ENCODE measurements at places on chromosomes 2 and 18.

- DNase-seq: no peak
Observed at GRCh38 chr2:11373096-11373495, 28.7 kb upstream of the ROCK2 start.

GRCh38 chr2:67260343-67261277 is 136.5 kb upstream of the ETAA1 start:
- DNase-seq: no peak

GRCh38 chr2:219149667-219150066 is 10.9 kb downstream of the NHEJ1 start:
- DNase-seq: no peak

DNA sequence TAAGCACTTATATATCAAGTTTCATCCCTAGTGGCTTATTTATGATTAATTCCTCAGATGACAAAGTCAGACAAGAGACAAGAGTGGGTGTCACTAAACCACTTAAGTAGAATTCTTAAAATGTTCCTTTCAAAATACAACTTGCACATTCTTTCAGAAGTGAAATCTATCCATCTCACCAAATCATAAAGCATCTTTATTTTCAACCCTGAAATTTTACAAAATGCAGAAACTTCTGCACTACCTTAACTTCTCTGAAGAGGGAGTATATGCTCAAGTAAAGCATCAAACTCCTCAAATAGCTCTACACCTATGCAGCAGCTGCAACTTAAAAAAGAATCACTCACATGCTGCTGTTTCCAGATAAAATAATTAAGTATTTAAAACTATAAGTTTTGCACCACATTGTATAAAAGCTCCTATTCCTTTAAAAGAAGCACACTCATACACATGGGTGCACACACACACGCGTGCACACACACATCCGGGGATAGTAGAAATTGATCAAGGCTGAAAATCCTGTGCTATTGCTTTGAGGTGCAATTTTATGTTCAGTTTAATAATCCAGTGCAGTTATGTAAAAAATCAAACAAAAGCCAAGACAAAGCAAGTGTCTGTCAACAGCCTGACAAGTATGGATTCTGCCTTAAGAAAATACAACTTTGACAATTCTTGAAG is 244.5 kb downstream of the TCF4 start:
- DNase-seq: no peak

GRCh38 chr2:217559084-217559483 is 443.7 kb downstream of the TNS1 start:
- no peak for DNase-seq

- no peak for DNase-seq
Observed at GRCh38 chr2:59308108-59308507, 1067.0 kb upstream of the FANCL start.

- DNase-seq: no peak
Observed at GRCh38 chr2:190343089-190343535, 277 bp upstream of the INPP1 start.

DNA sequence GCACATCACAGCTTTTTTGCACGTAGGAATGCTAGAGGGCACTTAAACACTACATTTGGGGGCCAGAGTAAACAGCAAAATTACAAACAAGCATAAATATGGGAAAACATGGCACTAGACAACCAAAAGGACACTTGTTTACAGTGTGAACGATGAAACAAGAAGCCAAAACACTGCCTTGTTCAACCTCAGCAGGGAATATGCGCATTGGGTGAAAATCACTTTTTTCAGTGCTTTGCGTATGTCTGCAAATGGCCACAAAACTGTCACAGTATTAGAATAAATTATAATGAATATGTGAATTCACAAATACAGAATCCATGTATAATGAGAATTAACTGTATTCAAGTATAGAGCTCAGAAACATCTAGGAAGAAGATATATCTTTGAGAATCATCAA is 1064.0 kb upstream of the GYPC start:
- no peak for DNase-seq

- no peak for DNase-seq
Observed at GRCh38 chr18:905948-906415, 1.3 kb downstream of the ADCYAP1 start.

DNA sequence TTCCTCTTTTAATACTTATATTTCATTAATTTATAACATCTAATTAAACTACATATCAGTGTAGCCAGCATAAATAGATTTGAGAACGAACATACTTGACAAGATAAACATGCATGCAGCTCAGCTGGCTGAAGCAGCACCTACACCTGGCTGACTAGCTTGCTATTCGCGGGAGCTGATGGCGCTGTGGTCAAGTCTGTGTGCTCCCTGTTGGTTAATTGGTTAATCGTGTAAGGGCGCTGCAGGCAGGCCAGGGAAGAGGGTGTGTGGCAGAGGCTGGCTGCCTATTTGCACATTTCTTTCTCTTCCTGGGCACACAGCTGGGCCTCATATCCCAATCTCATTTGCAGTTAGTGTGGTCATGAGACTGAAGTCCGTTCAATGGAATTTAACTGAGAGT is 14.5 kb upstream of the VWA3B start:
- no peak for DNase-seq

GRCh38 chr2:180227461-180227860 is 220.4 kb upstream of the CWC22 start:
- no peak for DNase-seq

- DNase-seq: no peak
Observed at GRCh38 chr18:33839452-33840211, 261.6 kb downstream of the ASXL3 start.

- DNase-seq: no peak
Observed at GRCh38 chr2:17614174-17614930, 73.9 kb downstream of the VSNL1 start.

DNA sequence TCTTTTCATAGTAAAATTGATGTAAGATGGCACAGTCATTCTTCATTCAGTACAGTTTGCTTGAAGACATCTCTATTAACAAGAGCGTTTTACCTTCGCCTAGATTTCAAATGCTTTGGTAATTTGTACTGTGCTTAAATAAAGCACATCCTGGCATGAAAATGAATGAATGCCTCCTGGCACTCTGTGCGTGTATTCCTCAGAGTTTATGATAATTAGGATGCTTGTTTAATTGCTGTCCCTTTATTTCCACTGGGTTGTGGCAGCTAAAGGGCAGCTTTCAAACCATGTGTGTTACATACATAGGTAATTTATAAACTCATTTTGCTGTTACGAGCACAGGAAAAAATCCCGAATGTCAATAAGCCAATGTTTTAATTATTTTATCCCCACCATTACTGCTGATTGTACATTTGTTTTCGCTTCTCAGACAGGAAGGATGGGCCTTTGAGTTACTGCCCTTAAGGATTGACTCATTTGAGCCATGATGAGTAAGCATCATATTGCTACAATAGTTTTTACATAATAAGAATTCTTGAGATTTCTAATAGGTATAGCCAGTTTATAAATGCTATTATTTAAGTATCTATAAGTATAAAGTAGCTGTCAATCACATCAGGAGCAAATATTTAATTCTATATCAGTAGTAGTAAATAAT is 516.5 kb downstream of the XIRP2 start:
- no peak for DNase-seq

DNA sequence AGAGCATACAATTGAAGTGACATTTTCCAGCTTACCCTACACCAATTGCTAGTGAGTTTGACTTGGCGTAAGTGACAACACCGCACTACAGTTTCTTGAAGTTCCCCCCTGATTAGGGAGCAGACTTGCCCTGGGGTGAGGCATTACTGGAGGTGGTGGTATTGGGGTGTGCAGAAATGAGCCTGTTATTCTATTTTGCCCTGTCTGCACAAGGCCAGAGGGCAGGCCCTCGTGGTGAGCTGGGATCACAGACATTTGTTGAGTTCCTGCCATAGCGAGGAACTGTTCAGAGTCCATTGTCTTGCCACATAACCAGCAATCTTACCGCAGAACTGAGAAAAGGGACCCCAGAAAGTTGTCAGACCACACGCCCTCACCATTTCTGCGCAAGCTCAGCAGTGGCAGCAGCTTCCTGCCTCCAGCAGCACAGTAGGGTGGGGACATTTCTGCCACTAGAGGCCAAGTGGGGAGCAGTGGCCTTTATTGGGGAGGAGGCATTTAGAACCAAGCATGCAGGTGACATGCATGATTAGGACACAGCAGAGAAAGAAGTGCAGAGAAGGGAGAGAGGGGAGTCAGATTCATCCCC is 103.6 kb upstream of the BCL2L11 start:
- no peak for DNase-seq

GRCh38 chr2:222837643-222838056 is 23.2 kb upstream of the ACSL3 start:
- DNase-seq: no peak

- no peak for DNase-seq
Observed at GRCh38 chr18:48570313-48570712, 31.5 kb downstream of the CTIF start.

DNA sequence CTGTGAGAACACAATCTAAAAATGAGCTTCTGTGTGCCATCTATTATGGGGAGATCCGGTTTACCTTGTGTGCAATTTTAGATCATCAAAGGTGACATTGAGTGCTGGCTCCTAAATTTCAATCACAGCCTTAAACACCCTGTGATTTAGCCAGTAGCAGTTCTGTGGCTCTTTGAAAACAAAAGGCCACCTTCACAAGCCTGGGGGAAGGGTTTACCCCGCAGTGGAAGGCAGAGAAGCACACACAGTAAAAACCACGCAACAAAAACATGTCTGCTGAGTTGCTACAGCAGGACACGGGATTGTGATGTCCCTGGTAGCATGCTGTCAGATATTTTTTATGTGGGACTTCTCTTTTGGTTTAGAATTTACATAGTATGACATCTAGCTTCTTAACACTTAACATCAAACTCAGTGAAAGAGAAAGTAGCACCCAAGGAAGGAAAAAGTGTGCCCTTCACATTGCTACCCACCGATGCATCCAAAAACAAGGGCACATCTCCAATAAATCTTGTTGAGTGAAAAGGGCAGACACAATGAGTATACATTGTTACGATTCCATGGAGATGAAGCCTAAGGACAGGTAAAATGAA is 56.1 kb upstream of the RNF152 start:
- DNase-seq: no peak

GRCh38 chr2:241051578-241052487 is 50.3 kb downstream of the MTERF4 start:
- no peak for DNase-seq

GRCh38 chr2:107681936-107682335 is 144.8 kb upstream of the RGPD4 start:
- no peak for DNase-seq

GRCh38 chr2:33277002-33277426 is 199.4 kb upstream of the RASGRP3 start:
- no peak for DNase-seq

DNA sequence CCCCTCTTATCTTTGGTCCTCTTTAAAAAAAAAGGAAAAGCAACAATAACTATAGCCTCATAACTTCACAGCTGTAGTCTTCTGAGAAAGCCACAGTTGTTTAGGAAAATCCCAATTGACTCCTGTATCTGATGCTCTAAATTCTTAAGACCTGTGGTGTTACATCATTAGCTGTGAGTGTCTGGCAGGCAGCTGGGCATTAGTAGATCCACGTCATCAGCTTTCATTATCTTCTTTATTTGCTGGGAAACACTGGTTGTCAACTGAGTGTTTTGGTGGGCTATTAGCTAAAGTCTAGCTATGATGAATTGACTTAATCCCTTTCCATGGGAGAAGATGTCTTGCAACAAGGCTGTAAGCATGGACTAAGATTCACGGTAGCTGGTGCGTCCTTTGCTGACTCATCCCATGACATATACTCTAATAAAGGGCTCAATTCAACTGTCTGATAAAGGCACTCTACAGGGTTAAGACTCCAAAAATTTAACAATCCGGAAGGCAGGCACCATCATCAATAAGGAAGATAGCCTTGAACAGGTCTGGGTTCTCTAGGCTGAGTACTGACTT is 517.2 kb downstream of the PLCL1 start:
- no peak for DNase-seq

DNA sequence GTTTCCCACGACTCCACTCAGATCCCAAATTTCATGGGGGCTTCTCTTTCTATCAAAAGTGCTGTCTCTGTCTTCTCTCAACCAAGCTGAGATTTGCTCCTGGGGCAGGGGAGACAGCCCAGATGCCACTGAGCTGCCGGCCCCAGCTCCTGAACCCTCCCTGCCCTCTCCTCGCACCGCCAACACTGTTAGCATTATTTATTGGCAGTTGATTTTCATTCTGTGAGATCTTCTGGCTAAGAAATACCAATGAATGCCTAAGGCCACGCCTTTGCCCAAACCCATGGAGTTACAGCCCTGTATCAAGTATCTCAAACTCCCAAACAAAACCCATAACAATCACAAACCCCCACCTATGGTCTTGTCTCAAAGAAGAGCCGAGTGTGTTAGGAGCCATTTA is 153.0 kb upstream of the TWIST2 start:
- no peak for DNase-seq

Measured in CD4-positive, alpha-beta T cell treated with Interleukin-15 for 4 hours (primary cell).